MM.1S (cell line): ENCODE measurements at places on chromosomes 11 and 22.
A peak's percentile ranks its signal among the peaks of the same experiment; 100 is the strongest.

- no peak for DNase-seq
These were observed 429 bp downstream of the SLC39A13 start for GRCh38 chr11:47408598-47409439.

DNA sequence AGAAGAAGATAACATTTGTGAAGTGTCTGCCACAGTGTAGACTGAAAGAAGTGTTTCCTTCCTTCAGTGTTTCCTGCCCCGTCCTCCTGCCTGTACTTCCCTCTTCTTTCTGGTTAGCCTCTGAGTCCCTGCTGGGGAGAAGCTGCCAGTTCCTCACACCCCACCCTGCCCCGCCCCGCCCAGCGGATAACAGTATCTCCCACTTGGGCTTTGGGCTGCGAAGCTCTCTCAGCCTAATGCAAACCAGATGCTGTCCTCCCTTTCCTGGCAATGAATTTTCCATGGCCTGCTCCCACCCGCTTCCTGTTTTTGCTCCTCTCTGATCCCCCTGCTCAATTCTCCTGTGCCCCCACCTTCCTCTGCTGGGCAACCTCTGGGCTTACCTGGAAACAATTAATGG lies 5.2 kb upstream of the RAB3IL1 start:
- DNase-seq = no peak

- DNase-seq = peak; percentile 30
These were observed 866 bp downstream of the EXPH5 start for GRCh38 chr11:108592591-108593213.

- DNase-seq = no peak
These were observed 35.9 kb downstream of the APOL3 start for GRCh38 chr22:36124666-36125065.

DNA sequence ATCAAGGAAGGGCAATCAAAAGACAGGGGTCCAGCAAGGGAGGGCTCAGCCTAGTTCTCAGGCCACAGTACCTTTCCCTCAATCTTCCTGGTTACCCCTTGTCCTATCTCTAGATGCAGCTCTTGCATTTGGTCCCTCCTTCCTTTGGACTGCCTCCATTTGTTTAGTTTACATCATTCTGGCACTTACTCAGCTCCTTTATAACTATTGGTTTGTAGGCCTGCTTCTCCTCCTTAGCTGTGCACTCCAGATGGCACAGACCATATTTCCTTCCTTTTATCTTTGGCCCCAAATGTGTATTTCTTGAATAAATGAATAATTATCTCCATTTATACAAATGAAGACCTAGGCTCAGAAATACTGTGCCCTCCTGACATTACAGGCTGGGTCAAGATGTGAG lies 92.3 kb upstream of the AMOTL1 start:
- DNase-seq = no peak

- peak; percentile 58 for DNase-seq
These were observed 136.9 kb downstream of the METTL15 start for GRCh38 chr11:28245131-28245530.

GRCh38 chr22:46833228-46833627 lies 70.8 kb downstream of the TBC1D22A start:
- no peak for DNase-seq

- no peak for DNase-seq
These were observed 28.5 kb downstream of the MAFF start for GRCh38 chr22:38230108-38230825.

GRCh38 chr11:96393753-96394348 lies 4.0 kb downstream of the JRKL start:
- DNase-seq = peak; percentile 61

GRCh38 chr11:12845163-12845562 lies 164.0 kb upstream of the RASSF10 start:
- no peak for DNase-seq

DNA sequence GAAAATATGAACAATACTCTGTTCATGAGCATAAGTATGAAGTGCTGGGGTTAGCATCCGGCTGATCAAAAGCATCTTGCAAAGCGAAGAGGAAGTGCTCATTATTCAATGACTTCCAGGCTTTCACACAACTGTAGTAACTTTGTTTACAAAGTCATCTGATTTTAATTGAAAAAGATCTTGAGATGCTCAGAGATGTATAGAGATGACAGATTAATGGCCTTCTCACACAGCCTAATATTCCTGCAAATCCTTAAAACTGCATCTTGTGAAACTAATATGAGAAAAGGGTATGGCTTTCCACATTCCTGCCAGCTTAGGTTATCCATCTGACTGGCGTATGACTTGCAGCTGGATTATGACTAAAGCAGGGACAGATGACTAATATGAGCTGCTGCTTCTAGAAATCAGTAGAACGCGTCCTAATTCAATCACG lies 125.4 kb downstream of the CASP12 start:
- no peak for DNase-seq

DNA sequence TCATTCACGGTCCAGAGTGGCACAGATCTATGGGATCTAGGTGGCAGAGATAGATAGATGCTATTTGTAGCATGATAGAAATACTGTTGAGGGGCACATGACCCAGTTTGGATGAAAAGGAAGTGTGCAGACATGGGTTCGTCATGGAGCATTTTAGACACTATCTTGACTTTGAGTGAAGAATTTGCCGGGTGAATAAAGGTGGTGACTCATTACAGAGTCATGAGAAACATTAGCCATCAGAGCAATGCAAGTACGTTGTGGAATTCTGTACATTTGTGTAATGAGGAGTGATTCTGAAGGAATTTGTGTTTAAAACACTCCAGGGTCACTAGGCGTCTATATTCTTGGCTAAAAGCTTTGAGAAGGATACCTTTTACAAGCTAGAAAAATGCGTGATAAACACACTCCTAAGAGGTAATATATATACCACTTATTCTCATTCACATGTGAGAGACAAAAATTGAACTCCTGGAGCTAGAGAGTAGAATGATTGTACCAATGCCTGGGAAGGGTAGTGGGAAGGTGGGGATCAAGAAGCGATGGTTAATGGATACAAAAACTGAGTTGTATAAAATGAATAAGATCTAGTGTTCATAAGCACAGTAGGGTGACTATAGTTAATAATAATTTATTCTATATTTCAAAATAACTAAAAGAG lies 593.7 kb upstream of the LUZP2 start:
- no peak for DNase-seq

DNA sequence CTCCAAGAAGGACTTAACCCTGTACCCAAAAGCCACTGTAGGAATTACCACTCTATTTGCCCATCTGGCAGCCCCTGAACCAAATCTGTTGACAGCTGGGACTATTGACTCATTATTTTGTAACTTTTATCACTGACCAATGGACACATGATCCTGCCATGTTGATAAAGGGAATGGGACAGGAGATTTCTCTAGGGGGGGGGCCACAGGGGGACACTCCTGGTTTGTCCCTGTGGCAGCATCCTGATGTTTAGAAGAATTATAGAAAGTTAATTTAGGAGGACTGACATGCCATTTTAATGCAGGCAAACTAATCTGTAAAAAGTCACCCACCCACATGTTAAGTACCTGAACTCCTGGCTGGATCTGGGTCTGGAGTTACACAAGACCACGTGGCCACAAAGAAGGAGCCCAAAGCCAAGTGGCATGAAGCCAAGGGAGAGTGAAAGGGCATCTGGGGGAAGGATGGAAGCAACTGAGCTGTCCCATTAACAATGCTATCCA lies 558.1 kb downstream of the ETS1 start:
- DNase-seq = no peak

DNA sequence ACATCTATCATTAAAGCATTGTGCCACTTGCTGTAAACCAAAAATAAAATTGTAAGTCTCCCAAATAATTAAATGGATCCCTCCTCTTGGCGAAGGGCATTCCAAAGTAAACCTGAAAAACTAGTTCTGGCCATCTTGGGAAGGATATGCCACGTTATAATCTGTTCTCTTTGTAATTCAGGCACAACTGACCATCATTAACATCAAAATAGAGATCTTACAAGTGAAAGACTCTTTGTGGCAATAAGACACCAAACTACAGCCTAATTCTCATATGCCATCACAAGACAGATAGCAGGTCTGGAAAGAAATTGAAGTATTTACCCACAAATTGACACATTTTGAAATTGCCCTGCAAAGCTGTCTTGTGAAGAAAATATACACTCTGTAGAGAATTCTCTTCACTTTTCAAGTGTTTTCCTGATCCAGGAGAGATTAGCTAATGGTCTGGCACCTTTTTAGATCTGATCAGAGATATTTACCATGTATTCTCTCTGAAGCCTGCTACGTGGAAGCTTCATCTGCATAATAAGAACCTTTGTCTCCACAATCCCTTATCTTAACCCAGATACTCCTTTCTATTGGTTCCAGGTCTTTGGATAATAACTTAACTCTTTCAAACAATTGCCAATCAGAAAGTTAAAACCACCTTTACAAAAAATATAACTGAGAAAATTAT lies 630.4 kb upstream of the CCDC179 start:
- no peak for DNase-seq

GRCh38 chr22:33402325-33402724 lies 344.1 kb upstream of the SYN3 start:
- no peak for DNase-seq

DNA sequence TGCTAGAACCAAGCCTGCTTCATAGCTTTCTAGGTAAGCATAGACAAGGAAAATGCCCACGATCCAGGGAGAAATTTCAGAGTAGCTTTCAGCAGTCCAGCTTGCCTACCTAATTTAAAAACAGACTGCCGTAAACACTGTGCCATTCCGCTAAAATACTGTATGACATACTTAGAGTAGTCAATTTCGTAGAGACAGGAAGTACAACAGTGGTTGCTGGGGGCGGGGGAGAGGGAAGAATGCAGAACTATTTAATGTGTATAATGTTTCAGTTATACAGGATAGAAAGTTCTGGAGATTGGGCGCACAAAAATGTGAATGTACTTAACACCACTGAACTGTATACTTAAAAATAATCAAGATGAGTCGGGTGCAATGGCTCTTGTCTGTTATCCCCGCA lies 56.7 kb downstream of the C11orf58 start:
- no peak for DNase-seq

DNA sequence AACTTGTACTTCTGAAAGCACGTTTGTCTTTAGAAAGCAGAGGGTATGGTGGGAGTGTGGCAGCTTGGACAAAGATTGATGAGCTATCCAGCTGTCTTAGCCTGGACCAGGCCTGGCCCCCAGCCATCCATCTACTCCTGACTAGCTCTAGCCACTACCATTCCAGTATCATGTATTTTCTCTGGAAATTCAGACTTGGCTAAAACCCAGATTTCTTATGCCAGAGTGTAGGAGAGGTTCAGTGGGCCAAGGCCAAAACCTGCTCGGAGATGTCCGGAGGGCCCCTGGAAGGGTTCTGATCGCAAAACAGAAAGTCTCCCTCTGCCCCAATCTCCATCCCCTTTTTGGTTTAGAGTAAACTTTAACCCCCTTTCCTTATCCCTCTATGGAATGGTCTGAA lies 24.8 kb upstream of the MTCH2 start:
- no peak for DNase-seq

GRCh38 chr11:95108671-95109551 lies 19.3 kb downstream of the ENDOD1 start:
- no peak for DNase-seq

- no peak for DNase-seq
These were observed 34.6 kb upstream of the MMP13 start for GRCh38 chr11:102990145-102990544.

DNA sequence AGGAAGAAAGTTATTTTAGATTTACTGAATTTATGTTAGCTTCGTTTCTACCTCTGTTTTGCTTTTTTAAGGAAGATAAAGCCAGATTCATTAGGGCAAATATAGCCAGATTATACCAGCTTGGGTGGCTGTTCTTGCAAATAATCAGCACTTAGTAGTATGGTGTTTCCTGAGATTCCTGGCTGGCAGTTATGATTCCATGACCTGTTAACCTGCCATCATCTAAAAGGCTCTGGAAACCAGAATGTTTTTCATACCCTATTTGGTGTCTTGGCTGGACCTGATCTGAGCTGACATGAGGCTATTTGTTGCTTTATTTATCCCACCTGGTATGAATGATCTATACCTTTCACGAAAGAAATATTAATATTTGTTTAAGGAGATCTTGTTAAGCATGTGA lies 82.7 kb upstream of the HORMAD2 start:
- no peak for DNase-seq

- DNase-seq = no peak
These were observed 38.7 kb downstream of the CD82 start for GRCh38 chr11:44604171-44604581.

GRCh38 chr11:62554387-62555167 lies 8.0 kb upstream of the AHNAK start:
- no peak for DNase-seq

DNA sequence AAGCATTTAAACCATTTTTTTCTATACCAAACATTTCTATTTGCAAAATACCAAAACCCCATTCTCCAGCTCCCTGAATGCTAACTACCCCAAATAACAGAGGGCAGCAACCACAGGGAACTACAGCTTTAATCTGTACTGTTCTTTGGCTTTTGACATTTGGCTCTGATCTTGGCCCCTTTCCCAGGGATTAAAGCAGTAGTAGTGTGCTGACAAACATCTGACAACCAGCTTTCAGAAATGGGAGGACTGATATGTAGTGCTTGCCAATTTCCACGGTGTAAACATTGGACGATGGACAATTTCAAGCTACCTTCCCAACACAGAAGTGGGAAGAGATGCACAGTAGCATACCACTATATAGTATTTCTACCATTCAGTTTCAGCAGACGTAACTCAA lies 88.4 kb upstream of the TEAD1 start:
- no peak for DNase-seq

DNA sequence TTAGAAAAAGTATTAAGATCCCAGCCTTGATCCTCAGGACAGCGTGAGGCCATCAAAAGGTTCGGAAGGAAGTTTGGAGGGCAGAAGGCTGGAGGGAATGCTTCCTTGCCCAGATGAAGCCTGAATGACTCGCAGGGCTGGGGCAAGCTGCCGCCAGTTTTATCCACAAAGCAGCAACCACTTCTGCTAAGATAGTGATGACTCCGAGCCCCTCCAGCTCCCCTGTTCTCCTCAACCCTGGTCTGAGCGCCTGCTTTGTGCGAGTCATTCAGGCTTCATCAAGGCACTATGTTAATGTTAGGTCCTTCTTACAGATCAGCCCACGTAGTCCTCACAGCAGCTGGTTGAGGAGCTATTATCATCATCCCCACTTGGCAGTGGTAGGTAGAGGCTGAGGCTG lies 158.8 kb downstream of the COMMD9 start:
- DNase-seq = no peak

DNA sequence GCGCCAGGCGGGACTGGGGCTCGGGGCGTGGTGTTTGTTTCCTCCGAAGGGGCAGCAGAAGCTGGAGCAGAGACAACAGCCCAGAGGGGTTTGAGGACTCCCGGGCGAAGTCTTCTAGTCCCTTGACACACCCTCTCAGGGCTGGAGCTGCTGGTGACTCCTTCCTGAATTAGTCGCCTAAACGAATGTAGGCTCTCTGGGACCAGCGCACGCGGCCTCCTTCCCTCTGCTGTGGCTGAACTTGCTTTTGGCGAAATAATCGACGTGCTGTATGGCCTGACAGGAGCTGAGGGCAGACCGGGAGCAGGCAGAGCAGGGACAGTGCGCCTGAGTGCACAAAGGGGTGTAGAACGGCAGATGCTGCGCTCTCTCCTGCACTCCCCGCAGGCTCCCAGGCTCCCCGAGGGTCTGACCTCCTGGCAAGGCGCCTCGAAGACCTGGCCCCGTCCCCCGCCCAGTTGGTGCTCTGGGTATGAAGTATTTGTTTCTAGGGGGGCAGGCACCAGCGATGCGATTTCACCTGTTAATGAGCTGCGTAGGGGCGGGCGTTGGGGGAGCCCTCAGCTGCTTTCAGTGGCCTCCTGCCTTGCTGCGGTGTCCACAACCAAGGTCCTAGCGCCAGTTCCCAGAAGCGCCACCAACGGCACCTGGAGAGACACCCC lies 5.3 kb downstream of the SLC17A6 start:
- no peak for DNase-seq
